ENCODE measurements at places on chromosomes 7 and 10.

- no peak for DNase-seq
Measured at GRCh38 chr10:99534939-99535763, 2.4 kb downstream of the NKX2-3 start.

DNA sequence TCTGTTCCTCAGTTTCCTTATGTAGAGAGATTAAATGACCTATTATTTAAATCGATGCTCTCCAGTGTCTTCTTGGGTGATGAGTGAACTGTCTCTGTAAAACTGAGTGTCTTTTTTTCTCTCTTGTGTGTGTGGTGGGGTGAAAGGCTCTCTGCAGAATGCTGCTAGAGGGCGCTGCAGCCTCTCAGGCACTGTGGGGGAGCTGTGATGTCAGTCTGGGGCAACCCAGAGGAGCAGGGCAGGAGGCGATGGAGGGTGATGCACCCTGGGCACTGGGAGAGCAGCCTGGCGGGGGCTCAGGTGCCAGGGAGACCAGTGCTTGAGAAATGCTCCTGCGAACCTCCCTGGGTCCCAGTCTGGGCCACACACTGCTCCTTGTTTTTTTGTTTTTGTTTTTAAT is 110.1 kb upstream of the POM121L12 start:
- no peak for DNase-seq

DNA sequence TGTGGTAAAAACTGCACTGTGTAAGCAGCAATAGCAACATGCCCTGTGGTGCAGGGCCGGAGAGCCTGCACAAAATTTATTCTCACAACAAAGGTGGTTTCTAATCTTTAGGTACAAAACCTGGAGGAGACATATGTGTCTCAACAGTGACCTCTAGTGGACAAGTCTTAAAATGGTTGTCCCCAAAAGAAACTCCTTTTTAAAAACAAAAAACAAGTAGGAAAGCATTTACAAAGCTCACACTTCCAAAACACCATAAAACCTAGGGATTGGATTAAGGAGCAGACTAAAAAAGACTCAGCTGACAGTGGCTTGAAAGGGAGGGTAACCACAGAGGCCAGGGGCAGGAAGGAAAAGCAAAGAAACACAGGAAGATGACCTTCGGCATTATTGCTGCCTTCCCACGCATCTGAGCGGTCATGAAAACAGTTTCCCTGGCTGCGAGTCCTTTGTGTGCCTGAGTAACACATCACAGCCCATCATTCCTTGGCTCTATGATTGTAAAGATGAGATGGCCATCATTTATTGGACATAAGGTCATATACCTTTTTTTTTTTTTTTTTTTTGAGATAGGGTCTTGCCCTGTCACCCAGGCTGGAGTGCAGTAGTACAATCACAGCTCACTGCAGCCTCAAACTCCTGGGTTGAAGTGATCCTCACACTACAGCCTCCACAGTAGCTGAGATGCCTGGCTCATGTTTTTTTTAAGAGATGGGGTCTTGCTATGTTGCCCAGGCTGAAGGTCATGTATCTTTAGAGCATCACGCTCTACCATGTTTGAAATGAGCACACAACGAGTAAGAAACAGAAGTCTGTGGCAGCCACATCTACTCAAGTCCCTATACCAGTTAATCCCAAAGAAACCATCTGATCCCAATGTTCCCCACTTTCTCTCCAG is 39.5 kb downstream of the RSU1 start:
- DNase-seq = no peak

GRCh38 chr7:3510101-3511020 is 209.3 kb downstream of the SDK1 start:
- DNase-seq = no peak

DNA sequence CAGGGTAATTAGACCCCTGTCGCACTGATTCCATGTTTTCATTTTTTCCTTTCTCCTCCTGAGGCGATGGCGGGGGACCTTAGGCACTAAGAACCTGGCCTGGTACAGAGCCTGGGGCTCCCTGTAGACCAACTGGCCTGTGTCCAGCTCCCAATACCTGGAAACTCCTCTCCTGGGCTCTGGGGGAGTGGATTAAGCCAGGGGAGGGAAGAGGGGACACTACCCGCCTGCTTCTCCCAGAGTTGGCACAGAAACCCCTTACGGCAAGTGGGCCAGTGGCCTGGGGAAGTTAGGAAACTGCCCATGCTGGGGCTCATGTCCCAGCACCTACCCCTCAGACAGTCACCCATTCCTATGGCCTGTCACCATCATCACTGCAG is 121.6 kb downstream of the GRID1 start:
- no peak for DNase-seq

- DNase-seq = no peak
Measured at GRCh38 chr10:107611115-107611514, 446.6 kb upstream of the SORCS1 start.

DNA sequence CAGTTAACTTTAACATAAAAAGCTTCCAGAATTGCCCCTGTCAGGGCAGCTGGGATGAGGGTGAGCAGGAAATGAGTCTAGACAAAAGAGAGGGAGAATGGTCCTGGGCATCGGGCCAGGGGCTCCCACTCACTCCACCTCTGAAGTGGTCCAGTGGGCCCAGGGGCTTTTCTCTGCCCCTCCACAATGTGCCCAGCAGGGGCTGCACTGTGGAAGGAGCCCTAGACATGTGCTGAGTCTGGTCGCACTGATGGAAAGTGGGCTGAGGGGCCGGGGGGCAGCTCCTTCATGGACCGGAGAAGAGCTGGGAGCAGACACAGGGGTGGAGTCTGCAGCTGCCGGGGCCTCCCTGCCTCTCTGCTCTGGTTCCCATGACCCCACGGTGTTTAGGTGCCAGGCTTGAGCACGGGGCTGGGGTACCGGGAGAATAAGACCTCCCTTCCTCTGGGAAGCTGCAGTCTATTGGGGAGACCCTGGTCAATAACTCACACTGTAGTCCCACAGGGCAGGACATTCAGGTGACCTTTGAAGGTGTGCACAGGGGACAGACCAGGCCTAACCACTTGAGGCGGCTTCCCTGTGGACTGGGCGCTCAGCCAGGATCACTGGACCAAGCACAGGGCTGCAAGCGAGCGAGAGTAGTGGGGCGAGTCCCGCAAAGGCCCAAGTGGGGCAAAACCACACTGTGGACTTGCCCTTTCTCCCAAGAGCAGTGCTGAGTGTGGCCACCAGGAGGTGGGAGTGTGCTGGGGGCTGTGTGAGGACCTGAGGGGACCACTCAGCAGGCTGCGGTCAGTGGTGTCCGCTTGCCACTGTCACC is 6.1 kb downstream of the ADCY1 start:
- no peak for DNase-seq

DNA sequence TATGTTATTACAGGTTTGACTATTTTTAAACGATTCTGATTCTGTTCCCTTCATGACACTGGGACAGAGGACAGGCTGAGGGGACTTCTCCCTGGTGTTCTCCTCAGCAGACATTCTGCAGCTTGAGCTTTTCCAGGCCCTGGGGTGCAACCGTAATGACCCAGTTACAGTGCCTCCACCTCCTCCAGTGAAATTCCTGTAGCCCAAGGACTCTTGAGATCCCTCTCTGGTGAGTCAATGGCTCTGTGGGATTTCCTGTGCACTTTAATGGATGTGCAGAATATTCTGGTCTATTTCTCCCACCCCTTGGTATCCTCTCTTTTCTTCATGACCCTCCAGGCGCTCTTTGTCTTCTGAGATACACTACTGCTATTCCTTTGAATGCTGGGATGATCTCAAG is 319.3 kb downstream of the INHBA start:
- no peak for DNase-seq

GRCh38 chr7:135712182-135712782 is 15.7 kb downstream of the SLC13A4 start:
- DNase-seq = no peak

GRCh38 chr10:12656518-12657142 is 307.3 kb downstream of the CAMK1D start:
- no peak for DNase-seq

- no peak for DNase-seq
Measured at GRCh38 chr7:18505870-18506460, 10.4 kb downstream of the HDAC9 start.

- DNase-seq = no peak
Measured at GRCh38 chr7:43170571-43170970, 58.1 kb downstream of the HECW1 start.

DNA sequence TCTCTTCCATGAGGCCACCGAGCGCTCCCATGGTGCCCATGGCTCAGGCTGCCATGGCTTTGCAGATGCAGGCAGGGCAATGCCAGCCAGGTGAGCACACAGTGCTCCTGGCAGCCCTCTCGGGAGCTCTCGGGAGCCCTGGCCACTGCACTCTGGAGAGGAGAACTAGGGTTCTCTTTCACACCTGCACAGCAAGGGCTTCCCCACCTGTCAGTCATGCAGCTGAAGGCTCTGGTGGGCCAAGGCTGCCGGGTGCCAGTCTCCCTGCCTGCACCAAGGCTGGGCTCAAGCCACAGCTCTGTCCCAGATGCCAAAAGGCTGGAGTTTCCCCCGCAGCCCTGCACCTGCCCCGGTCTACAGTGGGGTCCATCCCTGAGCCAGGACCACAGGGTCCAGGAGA is 32.6 kb downstream of the NUDT1 start:
- DNase-seq = no peak

DNA sequence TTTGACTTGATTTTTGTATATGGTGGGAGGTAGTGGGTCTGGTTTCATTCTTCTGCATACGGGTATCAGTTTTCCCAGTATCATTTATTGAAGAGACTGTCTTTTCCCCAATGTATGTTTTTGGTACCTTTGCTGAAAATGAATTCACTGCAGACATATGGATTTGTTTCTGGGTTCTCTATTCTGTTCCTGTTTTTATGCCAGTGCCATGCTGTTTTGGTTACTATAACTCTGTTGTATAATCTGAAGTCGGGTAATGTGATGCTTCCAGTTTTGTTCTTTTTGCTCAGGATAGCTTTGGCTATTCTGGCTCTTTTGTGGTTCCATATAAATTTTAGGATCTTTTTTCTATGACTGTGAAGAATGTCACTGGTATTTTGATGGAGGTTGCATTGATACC is 836 bp downstream of the ECD start:
- DNase-seq = no peak

GRCh38 chr10:70255329-70256299 is 22.4 kb upstream of the PPA1 start:
- DNase-seq = no peak

DNA sequence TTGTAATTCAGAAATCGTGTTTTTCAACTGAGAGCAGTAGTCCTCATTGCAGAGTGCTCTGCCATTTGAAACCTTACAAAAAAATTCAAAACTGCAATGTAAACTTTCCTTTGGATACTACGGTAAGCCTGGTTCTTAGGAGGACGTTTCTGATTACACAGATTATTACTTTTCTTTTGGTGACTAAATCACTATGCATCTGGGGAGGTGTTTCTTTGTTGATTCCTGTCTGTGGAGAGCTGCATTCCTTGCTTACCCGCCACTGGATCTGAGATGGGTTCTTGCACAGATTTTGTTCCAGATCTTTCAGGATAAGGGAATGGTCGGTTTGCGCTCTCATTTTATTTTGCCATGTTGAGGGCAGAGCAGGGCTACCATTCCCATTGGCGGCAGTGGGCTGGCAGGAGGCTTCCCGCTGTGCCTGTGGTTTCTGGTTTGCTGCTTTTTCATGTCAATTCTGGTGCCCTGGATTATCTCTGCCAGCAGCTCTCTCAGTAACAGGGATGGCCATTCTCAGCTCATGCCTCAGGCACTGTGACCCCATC is 485.1 kb downstream of the GLRX3 start:
- DNase-seq = no peak

GRCh38 chr10:79353000-79353406 is 5.7 kb downstream of the PPIF start:
- no peak for DNase-seq

GRCh38 chr10:91201213-91201996 is 19.1 kb upstream of the PCGF5 start:
- peak; percentile 6 for DNase-seq

- DNase-seq = no peak
Measured at GRCh38 chr10:29756451-29756850, 121.7 kb upstream of the SVIL start.

DNA sequence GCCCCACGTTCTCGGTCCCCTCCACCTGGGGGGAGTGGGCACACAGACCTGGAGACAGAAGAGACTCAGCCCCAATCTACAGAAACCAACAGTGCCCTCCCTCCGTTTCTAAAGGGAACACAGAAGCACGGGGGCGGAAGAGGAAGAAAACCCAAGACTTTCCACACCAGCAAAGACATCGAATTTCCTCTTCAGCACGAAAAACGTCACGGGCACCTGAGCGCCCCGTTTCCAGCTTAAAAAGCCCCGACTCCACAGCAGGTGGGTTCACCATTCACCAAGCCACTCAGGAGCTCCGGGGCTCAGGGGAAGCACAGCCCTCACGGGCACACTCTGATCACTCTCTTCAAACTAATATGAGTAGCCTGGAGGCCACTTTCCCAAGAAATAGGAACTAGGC is 19.6 kb downstream of the NUDT1 start:
- DNase-seq = no peak

DNA sequence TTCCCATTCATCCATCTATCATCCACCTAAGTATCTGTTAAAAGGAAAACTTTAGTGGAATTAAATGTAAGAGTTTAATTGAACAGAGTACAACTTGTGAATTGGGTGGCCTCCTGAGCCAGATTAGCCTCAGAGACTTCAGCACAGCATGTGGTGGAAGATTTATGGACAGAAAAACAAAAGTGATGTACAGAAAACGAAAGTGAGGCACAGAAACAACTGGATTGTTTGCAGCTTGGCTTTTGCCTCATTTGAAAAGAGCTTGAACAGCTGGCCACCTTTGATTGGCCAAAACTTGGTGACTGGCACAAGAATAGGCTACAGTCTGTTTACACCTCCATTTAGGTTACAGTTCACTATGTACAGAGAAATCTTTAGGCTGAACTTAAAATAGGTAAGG is 1463.4 kb upstream of the CELF2 start:
- no peak for DNase-seq

GRCh38 chr10:120961795-120962755 is 110.9 kb downstream of the WDR11 start:
- DNase-seq = no peak

- peak; percentile 11 for DNase-seq
Measured at GRCh38 chr10:29482591-29483431, 152.0 kb downstream of the SVIL start.

- no peak for DNase-seq
Measured at GRCh38 chr7:137628216-137628615, 218.6 kb downstream of the DGKI start.

DNA sequence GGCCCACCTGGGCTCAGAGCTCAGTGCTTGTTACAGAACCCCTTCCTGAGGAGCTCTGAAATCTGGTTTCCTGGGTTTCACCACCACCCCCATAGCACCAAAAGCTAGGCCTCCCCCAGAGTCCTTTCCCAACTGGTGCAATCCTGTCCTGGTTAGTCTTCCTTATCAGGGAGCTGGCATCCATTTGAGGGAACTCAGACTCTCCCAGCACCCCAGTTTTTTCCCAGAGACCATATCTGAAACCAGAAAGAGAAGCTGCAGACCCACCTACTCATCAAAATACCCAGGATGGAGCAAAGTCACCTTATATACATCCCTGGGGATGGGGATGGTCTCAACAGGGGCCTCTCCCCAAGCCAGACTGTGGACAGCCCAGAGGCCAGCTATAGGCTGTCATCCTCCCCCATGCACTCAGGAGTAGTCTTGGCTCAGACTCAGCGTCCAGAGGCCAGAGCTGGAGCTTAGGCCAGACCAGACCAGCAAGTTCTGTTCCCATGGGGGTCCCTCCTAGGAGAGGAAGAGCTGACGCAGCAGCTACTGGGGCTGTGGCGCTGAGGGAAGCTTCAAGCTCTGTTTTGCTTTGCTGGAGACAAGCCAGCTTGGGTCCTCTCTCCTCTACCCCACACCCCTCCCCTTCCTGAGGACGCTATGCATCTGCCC is 3.0 kb downstream of the TBATA start:
- DNase-seq = no peak

All from stimulated activated CD4-positive, alpha-beta T cell treated with anti-CD3 and anti-CD28 coated beads, Interleukin-15, amount 100 ng/mL, for 48 hours (primary cell).